Kidney epithelial cell (primary cell): ENCODE measurements at places on chromosomes 5 and 9. TPM values are rescaled to one million over a fixed set of nuclear protein-coding genes. Genes with fewer than 3 reads are reported as not detected.

Gene FOXD4L3
- not detected in 2 replicates for total RNA-seq

Gene COL15A1
- 11.6 and 11.8 TPM in 2 replicates for total RNA-seq

Gene CCDC152
- 0.68 and 0.96 TPM in 2 replicates for total RNA-seq

Gene BTNL9
- 0.21 TPM in 1 of 2 replicates, not detected in the other for total RNA-seq

Gene DPYSL3
- total RNA-seq = 39.4 and 42.4 TPM in 2 replicates

Gene FASTKD3
- total RNA-seq = 16.2 and 17.0 TPM in 2 replicates

Gene PRR16
- 0.34 and 1.0 TPM in 2 replicates for total RNA-seq

Gene NOXA1
- total RNA-seq = 0.84 and 1.8 TPM in 2 replicates

Gene AJM1
- 0.75 and 0.96 TPM in 2 replicates for total RNA-seq

Gene CDH18
- 0.21 TPM in 1 of 2 replicates, not detected in the other for total RNA-seq

Gene CCNH
- 57.4 and 74.7 TPM in 2 replicates for total RNA-seq

Gene ANKRD34B
- total RNA-seq = 1.5 and 2.2 TPM in 2 replicates

Gene IFNA13
- not detected in 2 replicates for total RNA-seq

Gene CD274
- total RNA-seq = 6.6 and 7.7 TPM in 2 replicates

Gene C9orf153
- total RNA-seq = not detected in 2 replicates

Gene TAF11L6
- total RNA-seq = not detected in 2 replicates

Gene SLC34A1
- not detected in 2 replicates for total RNA-seq

Gene COL23A1
- 0.17 and 0.21 TPM in 2 replicates for total RNA-seq

Gene GPR151
- not detected in 2 replicates for total RNA-seq

Gene IL11RA
- total RNA-seq = 5.9 and 11.6 TPM in 2 replicates

Gene ROR2
- 1.2 and 2.9 TPM in 2 replicates for total RNA-seq

Gene MUSK
- total RNA-seq = not detected in 2 replicates

Gene AIF1L
- 50.7 and 58.4 TPM in 2 replicates for total RNA-seq

Gene PCDHB8
- total RNA-seq = 0.34 and 0.84 TPM in 2 replicates

Gene IFNB1
- total RNA-seq = not detected in 2 replicates

Gene LIX1
- 0.07 TPM in 1 of 2 replicates, not detected in the other for total RNA-seq

Gene PCDHGB6
- 3.4 and 3.6 TPM in 2 replicates for total RNA-seq

Gene ISL1
- 0.17 TPM in 1 of 2 replicates, not detected in the other for total RNA-seq

Gene ANXA2R
- total RNA-seq = 0.34 and 0.79 TPM in 2 replicates

Gene GFPT2
- 4.0 and 7.7 TPM in 2 replicates for total RNA-seq

Gene FGF1
- 1.6 and 12.1 TPM in 2 replicates for total RNA-seq

Gene ANKRD18B
- total RNA-seq = 2.1 and 3.8 TPM in 2 replicates

Gene BTNL8
- not detected in 2 replicates for total RNA-seq

Gene RNF145
- 46.7 and 52.9 TPM in 2 replicates for total RNA-seq
